NCI-H1105 (cell line): ENCODE measurements at places on chromosomes 1 and 21.

DNA sequence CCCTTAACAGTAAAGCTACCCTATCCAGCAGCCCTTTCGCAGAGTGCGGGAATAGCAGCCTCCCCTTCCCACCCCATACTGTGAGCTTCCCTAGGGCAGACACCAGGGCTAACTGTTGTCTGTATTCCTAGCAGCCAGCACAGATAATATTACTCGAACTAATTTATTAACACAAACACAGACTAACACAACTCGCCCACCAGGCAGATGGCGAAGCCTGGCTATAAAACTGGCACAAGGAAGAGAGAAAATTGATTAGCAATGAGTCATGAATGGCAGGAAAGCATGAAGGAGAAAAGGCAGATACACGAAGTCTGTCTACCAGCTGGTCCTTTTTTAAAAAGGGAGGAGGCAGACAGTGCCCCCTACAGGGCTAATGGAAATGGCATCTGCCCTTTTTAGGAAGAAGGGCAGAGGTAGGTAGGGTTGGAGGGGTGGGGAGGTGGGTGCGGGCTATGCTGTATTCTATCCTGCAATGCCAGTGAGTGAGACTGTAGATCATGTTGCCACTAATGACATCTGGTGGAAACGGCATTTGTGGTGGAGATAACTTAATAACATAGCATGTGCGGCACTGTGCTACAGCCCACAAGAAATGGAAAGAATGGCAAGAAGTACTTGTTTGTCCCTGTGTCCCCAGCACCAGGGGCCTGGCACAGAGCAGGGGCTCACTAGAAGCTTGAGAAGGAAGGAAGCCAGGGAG lies 30.6 kb upstream of the CTPS1 start:
- DNase-seq, result no peak

- DNase-seq, result peak; percentile 57
These were observed 424 bp upstream of the NECAP2 start for GRCh38 chr1:16440131-16440469.

- no peak for DNase-seq
These were observed 162.7 kb upstream of the COL6A1 start for GRCh38 chr21:45818904-45819285.

GRCh38 chr1:42957880-42958487 lies 684 bp downstream of the SLC2A1 start:
- peak; percentile 75 for DNase-seq

DNA sequence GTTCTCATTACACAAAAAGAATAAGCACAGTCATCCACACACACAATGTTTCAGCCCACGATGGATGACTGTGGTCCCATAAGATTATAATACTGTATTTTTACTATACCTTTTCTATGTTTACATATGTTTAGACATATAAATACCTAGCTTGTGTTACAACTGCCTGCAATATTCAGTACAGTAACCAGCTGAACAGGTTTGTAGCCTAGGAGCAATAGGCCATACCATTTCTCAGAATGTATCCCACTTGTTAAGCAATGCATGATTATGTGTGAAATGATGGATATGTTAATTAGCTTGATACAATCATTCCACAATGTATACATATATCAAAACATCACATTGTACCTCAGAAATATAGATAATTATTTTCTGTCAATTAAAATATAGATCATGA lies 33.2 kb upstream of the SAMD13 start:
- no peak for DNase-seq

GRCh38 chr1:160623862-160624261 lies 23.0 kb downstream of the SLAMF1 start:
- DNase-seq, result no peak

GRCh38 chr1:224582041-224582440 lies 34.1 kb upstream of the CNIH3 start:
- no peak for DNase-seq

DNA sequence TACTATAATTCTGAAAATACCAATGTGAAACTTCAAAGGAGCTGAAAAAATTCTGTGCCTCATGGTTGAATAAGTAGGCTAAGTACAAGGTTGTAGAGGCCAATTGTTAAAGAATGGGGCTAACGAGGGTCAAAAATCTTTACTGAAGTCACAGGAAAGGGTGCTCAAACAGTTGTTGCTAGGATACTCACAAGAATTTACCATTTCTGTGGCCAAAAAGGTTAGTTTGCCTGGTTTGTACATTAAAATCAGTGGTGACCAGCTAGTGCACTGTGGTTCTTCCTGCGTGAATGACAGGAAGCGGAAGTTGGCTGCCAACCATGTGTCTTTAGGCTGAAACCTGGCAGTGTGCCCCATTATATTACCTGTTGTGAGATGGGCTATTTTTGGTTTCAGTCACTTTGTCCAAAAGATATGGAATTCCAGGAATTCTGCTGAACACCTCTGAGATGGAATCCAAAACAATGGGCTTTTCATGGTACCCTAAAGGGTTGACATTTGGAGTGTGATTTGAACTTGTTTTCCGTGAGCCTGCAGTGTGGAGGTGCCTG lies 13.5 kb downstream of the MAP3K21 start:
- DNase-seq, result no peak

DNA sequence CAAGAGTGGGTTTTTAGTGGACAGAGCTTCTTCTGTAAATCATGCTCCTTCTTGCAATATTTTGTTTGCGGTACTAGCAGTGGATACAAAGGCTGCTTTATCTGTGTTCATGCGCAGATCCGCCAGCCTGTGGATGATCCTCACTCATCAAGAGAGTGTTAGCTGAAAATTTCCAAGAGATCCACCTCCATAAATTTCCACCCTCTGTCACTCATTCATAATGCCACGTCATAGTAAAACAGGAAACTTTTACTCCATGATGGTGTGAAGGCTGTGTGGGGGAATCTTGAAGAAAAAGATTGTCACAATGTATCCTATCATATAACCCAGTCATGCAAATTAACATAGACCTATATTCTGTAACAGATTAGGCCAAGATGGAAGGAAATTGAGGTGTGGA lies 4.4 kb upstream of the MAPKAPK2 start:
- no peak for DNase-seq

GRCh38 chr1:44609768-44610526 lies 64.3 kb downstream of the TMEM53 start:
- DNase-seq, result no peak

GRCh38 chr1:11611638-11612327 lies 42.4 kb downstream of the FBXO2 start:
- no peak for DNase-seq

DNA sequence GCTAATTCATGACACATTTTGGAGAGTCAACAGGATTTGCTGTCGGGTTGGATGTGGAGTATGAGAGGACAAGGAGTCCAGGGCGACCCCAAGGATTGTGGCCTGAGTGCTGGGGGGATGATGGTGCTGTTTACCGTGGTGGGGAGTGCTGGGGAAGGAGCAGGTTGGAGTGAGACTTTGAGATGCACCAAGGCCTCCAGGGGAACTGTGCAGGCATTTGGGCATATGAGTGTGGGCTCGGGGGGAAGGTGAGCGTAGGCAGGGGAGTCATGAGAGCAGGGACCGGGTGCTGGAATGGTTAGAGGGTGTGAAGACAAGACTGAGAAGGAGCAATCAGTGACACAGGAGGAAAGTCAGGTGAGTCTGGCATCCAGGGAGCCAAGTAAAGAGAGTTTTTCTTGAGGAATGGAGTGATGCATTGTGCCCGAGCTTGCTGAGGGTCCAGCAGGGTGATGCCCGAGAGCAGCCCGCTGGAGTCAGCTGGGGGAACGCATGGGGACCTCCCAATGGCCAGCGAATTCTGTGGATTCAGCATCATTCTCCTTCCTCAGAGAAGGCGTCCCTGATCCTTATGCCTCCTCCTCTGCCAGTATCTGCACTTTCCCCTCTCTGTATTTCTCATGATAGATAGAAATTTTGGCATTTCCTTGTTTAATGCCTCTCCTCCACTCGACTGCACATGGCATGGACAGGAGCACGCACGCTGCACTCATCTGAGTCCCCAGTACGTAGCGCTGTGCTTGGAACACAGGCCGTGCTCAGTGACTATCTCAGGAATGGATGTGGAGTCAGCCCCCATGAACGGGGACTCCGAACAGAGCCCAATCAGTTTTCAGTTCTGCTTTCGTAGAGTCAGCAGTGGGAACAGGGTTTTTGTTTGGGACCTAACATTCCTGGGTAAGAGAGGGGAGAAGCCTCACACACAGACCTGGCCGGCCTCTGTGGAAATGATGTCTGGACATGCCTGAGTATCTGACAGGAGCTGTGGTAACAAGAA lies 52.1 kb upstream of the ETV3 start:
- DNase-seq, result no peak

DNA sequence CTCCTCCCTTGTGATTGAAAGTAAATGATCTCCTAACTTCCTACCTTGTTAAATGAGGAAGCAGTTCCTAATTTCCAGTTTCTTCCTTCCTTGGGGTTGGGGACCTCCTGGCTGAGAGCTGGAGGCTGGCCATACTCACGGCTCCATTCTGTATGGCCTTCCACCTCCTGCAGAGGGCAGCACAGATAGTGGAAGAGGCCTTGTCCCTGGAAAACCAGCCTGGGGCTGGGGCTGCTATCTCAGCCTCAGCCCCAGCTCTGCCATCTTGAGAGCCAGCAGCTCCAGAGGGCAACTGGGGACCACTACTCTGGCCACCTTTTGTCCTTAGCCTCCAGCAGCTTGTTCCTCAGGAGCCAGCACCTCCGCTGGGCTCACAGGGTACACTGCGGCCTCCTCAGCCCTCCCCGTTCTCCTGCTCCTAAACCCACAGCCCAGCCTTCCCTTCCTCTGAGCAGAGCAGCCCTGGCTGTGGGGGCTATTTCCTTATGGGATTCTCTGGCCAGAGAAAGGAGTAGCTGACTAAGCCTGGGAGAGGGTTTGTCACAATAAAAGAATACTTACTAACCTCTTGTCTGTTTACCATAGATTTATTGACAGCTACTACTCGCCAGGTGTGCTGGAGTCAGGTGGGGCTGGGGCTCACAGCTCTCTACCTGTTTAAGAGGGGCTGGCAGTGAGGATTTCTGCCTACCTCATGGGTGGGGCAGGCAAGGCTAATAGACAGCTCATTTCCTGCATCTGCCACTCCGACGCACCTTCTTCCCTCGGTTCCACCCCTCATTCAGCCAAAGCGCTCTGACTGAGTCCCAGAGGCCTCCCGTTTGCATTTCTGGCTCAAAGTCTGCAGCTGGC lies 6.3 kb downstream of the TMEM234 start:
- peak; percentile 26 for DNase-seq

DNA sequence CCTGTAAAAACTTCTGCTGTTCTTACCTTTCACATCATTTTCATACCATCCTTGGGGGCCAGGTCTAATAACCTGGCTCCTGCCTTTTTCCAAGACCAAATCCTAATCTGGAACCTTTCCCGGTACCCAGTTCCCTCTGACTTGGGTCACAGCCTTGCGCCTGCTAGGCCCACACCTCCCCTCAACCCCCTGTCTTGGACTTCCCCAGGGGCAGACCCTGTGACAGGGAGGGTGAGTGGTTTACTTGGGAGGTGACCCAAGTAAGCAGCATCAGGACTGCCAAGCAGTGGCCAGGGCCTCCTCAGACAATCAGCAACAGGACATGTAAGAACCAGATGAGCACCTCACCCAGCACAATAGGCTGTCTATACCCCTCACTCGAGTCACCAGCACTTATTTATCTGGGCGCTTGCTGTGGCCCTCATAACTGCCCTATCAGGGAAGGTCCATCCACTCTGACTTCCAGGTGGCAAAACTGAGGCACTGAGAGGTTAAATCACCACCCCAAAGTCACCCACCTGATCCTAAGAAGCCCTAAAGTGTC lies 124.7 kb downstream of the MATN1 start:
- DNase-seq, result no peak

DNA sequence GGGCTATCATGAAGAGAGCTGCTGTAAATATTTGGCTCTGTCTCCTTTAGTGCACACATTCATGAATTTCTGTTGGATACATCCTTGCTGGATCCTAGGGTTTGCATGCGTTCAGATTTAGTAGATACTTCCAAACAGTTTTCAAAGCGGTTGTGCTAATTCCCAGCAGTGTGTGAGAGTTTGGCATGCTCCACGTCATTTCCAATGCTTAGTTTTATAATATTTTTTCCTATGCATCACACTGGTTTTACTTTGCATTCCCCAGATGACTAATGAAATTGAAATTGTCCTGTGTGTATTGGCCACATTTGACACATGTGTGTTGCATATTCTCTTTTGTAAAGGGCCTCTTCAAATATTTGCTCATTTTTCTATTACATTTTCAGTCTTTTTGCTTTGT lies 18.5 kb upstream of the AADACL3 start:
- no peak for DNase-seq

- no peak for DNase-seq
These were observed 154.1 kb downstream of the PHTF1 start for GRCh38 chr1:113605146-113605545.

DNA sequence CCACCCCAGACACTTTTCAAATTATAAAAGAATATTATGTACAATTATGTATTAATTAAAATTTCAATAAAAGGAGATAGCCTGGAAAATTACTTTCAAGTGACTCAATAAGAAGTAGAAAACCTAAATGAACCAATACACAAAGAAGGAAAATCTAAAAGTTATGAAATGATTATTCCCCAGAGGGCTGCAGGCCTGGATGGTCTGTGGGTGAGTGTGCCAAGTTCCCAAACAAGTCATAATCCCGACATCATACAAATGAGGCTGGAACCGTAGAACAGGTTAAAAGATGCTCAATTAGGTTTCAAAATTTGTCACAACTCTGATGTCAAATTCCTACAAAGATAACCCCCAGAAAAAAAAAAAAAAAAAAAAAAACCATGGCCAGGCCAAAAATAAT lies 12.7 kb downstream of the SPATC1L start:
- no peak for DNase-seq

GRCh38 chr1:28180306-28181305 lies 4.1 kb upstream of the PTAFR start:
- DNase-seq, result no peak

- DNase-seq, result no peak
These were observed 54.2 kb upstream of the ARTN start for GRCh38 chr1:43879414-43879813.

GRCh38 chr1:84493747-84494146 lies 12.4 kb upstream of the SPATA1 start:
- no peak for DNase-seq

DNA sequence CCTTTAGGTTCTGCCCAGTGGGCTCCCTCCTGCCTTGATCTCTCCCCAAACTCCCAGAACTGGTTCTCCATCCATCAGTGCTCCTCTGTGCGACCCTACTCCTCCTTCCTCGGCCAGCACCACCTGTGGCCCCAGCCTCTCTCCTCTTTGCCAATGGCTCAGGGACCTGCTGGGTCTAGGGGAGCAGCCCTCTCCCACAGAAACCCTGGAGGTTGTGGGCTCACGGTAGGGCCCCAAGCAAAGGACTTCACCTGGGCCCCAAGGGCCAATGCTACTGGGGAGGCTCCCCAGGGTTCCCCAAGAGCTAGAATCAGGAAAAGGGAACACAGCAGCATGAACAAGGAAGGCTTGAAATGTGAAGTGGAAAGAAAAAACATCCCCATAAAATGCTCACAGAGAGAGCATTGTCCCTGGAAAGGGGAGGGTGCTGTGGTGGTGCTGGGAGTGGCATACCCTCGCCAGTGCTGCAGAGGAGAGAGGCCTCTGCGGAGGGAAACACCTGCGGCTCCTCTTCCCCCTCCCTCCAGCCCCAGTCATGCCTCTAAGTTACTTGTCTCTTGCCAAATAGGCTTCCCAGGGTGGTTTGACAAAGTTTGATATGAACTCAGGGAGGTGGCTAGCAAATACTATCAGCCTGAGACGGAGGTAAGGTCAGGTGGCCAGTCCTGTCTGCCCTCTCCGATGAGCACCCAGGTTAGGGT lies 2.5 kb downstream of the TMEM63A start:
- DNase-seq, result no peak
